ENCODE measurements at places on chromosomes 4 and X.

GRCh38 chrX:68696267-68696990 is 49.0 kb downstream of the STARD8 start:
- no peak for DNase-seq

GRCh38 chr4:76233083-76233482 is 18.4 kb upstream of the FAM47E start:
- no peak for DNase-seq

- DNase-seq, result no peak
These were observed 168.8 kb downstream of the MID1IP1 start for GRCh38 chrX:38970074-38970473.

DNA sequence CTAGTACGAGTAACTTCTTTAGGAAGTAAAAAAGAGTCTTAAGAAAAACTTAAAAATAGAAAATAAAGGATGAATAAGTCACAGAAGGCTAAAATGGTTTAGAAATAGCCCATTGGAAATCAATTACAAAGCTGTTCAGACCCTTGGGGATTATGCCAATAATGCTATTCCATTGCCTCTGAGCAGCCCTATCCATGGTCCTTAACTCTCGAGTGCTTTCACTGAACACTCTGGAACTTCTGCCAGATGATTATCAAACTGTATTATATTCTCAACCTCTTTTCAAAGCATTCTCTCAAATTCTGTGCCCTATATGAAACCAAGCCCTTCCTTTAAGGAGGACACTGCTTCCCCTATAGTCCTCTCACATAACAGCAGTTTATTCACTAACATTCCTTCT is 17.0 kb downstream of the SLC9B1 start:
- DNase-seq, result no peak

- no peak for DNase-seq
These were observed 27.3 kb upstream of the CRLF2 start for GRCh38 chrX:1239681-1240142.

DNA sequence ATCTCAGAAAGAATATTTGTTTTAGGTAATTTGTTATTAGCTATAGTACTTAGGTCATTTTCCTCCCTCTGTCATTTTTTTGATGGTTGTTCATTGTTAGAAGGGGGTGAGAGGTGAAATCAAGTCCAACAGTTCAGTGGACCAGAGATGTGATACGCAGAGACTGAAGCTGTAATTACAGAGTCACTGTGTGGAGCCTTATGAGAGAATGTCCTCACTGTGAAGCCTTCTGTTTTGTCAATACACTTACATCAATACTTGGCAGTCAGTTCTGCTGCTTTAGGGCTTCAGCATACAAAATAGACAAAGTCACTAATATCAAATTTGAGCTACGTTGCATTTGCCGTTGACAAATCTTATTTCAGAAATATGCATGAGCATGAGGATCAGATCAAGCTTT is 692.5 kb downstream of the C4orf33 start:
- DNase-seq, result no peak

- no peak for DNase-seq
These were observed 6.3 kb upstream of the TBC1D25 start for GRCh38 chrX:48533165-48533564.

GRCh38 chrX:44871114-44871645 is 1.8 kb upstream of the KDM6A start:
- no peak for DNase-seq

- DNase-seq, result no peak
These were observed 124.3 kb upstream of the STX18 start for GRCh38 chr4:4666187-4666586.

GRCh38 chrX:75151827-75152592 is 4.1 kb downstream of the ABCB7 start:
- no peak for DNase-seq

GRCh38 chr4:119321921-119322687 is at the start of gene FABP2:
Gene FABP2, minus strand, starts transcription at chr4:119322138. Its CDS starts 36 bp downstream, at chr4:119322102.
- no peak for DNase-seq

DNA sequence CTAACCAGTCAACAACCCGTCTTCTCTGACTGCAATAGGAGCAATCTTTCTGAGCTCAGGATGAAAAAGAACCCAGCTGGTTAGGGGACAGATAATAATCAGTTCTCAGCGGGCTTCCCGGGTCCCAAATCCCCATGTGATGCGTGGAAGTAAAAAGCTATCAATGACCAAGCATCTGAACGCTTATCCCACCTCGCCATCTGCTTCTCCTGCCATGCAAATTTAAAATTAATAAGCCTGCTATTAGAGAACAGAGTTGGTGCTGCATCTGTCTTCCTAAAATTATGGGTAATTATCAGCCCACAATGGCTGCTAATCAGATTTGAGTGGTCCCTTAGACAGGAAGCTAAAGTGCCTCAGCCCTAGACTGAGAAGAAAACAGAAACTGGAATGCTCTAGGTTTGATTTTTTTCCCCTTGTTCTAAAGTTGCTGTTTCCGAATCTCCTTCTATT is 37.5 kb downstream of the AFAP1 start:
- DNase-seq, result no peak

GRCh38 chr4:180947425-180947824 is 1295.8 kb upstream of the TENM3 start:
- no peak for DNase-seq

GRCh38 chrX:153420851-153421599 is 9.8 kb downstream of the ZFP92 start:
- DNase-seq, result no peak

DNA sequence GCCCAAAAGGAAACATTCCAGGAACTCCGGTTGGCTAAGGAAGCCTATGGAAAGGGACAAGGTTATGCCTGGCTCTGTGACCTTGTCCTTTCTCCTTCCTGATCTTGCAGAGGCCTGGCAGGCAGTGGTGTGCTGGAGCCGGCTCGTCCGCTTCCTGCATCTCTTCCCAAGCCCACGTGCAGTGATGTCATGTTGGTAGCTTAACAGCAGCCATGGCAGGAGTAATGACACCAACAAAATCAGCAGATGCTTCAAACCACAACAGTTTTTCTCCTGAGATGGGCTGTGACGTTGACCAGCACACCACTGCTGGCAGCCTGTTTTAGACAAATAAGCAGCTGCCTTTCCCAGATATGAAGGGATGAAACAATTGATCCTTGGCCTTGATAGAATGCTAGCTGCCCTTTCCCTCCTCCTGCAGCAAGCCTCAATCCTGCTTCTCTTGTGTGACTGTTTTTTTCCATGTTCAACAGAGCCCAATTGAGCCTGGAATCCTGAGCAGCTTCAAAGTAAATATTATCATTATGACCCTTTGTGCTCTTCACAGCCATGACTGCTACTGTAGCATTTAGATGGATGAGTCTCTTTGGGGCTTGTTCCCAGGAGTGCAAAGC is 23.4 kb downstream of the SEPTIN6 start:
- DNase-seq, result no peak

GRCh38 chr4:55435141-55435841 is 39.5 kb downstream of the TMEM165 start:
- no peak for DNase-seq

GRCh38 chrX:134460005-134460861 is at the start of gene HPRT1:
Gene HPRT1, plus strand, starts transcription at chrX:134460165. Its CDS starts 147 bp downstream, at chrX:134460312.
- DNase-seq, result peak; percentile 60

DNA sequence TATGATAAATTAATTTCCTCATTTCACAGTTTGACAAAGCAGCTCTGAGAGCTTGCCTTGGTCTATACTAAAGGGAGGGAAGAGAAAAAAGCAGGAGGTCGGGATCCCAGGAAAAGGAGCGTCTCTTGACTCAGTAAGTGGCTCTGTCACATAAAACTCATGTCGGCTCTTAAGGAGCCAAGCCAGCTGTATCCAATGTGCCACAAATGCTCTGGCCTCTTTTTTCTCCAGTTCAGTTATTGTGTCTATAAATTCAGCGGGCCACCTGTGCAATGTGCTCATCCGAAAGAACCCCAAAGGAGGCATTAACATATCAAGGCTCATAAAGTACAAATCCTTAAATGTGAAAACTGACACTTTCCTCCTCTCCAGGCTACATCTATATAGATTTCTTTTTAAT is 337.7 kb upstream of the FAM241A start:
- DNase-seq, result no peak

- DNase-seq, result no peak
These were observed 134.0 kb downstream of the MID1 start for GRCh38 chrX:10486373-10486772.

- no peak for DNase-seq
These were observed 371.7 kb downstream of the AFF2 start for GRCh38 chrX:148872161-148872535.

- no peak for DNase-seq
These were observed 262.2 kb downstream of the RPA4 start for GRCh38 chrX:97145934-97146333.

DNA sequence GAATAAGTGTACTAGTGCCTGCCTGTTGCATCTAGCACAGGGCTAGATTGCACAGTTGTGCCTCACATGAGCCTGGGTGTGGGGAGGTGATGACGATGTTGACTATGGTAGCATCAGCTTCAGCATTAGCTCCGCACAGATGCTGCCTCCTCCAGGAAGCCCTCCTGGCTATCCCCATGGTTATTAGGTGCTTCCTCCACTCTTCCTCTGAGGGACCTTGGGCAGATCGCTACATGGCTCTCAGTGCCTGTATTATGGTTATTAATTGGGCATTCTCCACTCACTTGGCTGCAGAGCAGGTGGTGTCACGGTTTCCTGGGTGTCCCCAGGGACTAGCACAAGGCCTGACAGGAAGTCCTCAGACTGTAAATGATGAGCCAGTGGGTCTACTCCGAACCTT is 325.6 kb downstream of the ARHGAP10 start:
- no peak for DNase-seq

GRCh38 chr4:4289597-4289940 is 385 bp downstream of the LYAR start:
- DNase-seq, result no peak

DNA sequence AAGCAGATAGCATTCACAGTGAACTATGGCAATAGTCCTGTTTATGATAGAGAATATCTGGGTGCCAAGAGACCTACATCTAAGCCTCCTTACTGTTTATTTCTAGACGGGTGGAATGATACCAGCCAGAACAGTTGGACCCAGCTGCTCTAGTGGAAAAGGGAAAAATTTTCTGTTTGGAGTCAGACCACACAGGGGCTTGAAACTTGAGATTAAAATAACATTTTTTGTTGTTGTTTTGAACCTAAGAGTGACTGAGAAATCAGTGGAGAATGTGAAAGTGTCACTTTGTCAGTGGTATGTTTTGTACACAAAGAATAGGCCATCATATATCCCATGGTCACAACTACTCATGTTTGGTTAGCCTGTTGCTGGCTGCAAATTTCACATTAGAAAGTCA is 105.7 kb downstream of the AGTR2 start:
- DNase-seq, result no peak

DNA sequence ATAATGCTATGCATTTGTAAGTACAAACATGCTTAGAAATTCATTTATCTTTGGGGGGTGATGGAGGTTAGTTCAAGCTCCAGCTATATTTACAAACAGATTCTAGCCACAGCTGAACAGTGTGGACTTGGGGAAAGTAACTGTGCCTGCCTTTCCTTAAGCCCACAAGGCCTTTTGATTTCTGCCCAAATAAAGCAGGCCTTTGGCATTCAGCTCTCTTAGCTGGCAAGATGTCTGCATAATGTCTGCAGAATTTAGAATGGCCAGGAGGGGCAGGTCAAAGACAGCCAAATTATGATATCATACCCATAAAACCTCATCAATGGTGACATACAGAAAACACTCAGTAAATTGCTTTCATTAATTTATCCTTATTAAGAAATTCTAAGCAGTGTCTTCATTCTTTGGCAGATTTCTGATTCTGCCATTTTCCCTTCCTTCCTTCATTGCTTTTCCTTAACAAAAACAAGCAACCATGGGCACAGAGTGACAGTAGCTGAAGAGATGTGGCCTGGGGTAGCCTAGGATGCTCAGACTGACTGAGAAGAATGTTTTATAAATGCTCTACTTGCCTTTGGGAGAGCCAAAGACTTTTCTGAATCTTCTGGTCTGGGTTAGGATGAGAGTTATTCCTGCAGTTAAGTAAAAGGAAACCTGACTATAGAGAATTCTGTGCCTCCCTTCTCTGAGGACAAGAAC is 538.7 kb upstream of the NR3C2 start:
- no peak for DNase-seq

DNA sequence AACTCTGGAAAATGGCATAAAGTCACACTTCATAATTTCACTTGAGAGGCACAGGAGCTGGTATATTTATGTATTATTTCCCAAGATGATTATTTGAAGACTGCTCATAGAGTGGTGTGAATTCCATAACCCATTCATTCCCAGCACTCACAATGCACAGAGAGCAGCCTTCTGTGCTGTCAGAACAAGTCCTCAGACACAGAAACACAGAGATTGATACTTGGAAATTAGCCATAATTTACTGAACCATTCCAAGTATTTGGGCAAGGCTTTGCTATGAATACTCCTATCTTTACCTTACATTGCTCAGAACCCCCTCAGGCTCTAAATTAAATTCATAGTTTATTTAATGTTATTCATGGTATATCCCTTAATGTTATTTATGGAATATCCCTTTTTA is 53.6 kb downstream of the PABPC4L start:
- no peak for DNase-seq

- DNase-seq, result no peak
These were observed 21.2 kb downstream of the ZIC3 start for GRCh38 chrX:137587151-137587550.

- DNase-seq, result no peak
These were observed 141.5 kb downstream of the GLRA2 start for GRCh38 chrX:14670819-14671218.

DNA sequence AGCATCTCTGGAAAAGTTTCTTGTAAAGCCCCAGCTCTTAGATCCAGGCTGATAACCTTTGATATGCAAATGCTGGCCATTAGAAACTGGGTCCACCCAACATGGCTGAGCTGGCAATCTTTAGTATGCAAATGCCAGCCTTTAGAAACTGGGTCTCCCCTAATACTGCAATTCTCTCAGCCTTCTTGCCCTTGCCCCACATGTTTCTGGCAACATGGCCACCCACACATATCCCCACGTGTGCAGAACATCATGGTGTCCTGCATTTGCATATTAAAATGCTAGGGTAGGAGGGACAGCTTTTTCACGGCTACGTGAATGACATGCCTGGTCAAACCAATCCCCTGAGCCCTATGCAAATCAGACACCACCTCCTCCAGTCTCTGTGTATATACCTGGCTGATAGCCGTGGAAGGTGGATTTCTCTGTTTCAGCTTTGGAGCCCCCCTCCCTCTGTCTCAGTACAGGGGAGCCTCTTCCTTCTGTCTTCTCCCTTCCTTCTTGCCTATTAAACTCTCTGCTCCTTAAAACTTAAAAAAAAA is 344.0 kb upstream of the NWD2 start:
- no peak for DNase-seq

DNA sequence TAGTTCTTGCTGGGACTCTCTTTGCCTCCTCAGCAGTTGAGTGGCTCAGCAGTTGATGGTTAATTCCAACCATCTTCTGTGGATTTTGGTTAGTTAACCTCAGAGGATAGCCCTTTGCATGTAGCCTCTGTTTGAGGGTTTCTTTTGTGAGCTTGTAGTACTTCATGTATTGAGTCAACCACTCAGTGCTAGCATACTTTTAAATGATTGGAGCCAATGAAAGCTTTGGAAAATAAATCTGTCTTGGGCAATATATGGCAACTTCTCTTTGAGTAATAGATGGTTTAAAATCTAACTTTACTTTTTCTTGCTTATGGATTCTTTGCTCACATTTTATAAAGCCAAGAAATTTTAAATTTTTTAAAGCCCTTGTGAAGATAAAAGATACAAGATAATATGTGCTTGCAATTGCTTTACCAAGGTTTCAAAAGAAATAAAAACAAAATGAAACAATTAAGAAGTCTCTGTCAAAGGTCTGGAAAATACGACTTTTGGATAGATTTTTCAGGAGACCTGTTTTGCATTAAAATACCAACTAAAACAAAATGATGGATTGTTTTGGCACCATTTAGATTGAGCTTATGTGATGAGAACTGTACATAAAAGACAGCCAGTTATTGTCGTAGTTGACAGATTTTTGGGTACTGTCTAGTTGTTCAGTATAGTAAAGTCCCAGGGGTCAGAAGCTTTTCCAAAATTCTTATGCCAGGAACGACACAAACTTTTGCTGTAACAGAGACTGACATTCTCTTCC is 181.9 kb downstream of the SPRY1 start:
- no peak for DNase-seq

Data from activated CD8-positive, alpha-beta memory T cell treated with anti-CD3 and anti-CD28 coated beads for 1 hour (primary cell).